ENCODE measurements at places on chromosomes 1 and 21. TPM values are rescaled to one million over a fixed set of nuclear protein-coding genes. Genes with fewer than 3 reads are reported as not detected.

Gene C1QC
- not detected for total RNA-seq

DNA sequence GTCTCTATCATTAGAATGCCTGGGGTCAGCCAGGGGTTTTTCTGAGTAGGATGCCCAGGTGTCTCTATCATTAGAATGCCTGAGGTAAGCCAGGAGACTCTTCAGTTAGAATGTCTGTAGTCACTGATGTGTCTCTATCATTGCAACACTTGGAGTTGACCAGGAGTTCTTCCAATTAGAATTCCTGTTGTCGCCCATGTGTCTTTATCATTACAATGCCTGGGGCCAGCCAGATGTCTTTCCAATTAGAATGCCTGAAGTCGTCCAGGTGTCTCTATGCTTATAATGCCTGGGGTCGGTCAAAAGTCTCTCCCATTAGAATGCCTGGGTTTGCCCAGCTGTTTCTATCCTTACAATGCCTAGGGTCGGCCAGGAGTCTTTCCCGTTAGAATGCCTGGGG lies 55.8 kb downstream of the RNF187 start:
- DNase-seq, result no peak

DNA sequence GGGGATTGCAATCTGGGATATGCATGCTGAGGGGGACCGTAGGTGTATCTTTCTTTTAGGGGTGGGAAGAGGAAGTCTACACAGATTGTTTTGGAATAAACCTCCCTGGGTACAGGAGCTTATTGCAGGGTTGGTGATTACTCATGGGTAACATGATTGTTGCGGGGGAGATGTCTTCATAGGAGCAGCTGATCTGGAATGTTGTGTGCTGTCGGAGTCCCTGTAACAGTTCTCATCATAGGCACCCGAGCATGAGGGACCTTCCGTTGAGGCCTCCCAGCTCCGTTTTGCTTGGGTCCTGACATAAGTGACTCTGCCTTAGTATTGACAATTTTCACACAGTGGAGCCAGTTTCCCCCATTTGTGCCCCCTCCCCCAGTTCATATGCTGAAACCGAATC lies 4.2 kb upstream of the PRXL2B start:
- DNase-seq, result no peak

DNA sequence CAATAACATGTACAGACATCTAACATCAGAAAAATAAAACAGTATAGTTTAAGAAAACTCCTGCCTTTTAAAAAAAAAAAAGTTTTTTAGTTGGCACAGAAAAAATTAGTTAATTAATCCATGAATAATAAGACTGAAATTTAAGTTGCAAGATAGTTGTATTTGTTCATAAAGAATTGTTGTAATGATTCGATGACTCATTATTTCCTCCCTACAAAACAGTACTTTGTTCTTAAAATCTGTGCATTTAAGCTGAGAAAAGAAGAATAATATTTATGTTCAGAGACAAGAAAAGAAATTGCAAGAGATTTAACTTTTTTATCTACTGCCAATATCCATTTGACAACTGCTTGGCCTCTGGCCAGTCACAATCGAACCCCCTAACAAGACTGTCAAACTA lies 894.7 kb downstream of the ADGRL2 start:
- DNase-seq, result no peak

DNA sequence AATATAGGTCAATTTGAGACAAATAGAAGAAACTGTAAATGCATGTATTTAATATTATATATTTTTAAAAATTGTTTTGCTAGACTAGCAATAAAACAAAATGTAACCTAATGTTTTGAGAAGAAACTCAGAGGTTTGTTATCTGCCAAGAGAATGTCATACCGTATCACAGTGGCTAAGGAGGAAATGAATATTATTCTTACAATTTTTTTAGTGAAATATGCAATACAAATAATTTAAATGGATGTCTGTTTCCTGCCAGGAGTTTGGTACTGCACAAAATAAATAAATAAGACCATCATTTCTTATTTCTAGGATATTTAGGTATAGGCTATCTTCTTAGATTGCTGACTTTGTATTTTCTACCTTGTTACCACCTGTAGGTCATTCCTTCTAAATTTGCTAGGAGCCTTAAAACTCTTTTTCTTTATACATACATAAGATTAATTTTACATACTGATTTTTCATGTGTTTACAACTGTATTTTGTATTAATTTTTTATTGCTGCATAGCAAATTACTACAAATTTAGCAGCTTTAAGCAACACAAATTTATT lies 113.6 kb downstream of the NEK7 start:
- no peak for DNase-seq

- no peak for DNase-seq
Measured at GRCh38 chr1:158839566-158839965, 8.4 kb downstream of the MNDA start.

Gene FCRL6
- total RNA-seq, result not detected

Gene BGLAP
- not detected for total RNA-seq

Gene ATP1A4
- not detected for total RNA-seq

DNA sequence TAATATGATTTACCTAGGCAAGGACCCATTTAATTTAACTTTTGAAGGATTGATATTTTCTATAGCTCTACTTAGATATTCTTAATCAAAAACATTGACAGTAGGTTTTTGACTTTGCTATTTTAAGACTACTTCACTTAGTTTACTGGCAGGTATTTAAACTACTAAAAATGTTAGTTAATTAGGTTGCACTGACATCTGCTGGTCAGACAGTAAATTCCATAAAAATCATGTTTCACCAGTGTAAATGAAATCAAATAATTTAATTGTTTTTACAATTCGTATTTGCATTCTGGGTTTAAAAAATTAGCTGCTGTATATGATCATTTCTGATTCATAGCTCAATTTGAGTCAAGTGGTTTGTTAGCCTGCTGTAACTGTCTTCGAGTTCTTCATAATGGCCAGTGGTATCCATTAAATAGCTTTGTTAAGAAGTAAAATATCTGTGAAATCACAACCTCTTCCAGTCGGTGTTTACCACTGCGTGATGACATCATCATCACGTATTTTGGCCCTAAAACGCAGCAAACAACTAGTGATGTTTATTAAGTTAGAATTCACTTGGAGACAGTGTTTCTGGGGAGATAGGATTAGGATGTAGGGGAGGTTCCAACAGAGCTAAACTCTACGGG lies 26.2 kb downstream of the EXTL2 start:
- peak; percentile 39 for DNase-seq

DNA sequence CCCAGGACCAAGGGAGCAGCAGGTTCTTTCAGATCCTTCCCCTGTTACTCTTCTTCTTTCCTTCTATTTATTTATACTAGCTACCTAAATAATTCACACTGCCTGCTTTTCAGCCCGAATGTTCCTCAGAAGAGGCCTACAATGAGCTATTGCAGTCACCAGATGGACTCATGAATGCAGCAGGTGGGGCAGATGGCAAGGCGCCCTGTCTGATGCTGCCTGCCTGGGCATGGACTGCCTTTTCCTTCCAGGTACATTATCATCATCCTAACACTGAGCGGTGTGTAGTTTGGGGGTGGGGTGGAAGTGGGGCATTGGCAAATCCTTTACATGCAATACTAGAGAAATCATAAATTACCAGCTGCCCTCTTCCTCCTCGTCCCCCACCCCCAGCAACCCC lies 17.6 kb downstream of the ESRRG start:
- DNase-seq, result peak; percentile 96

- DNase-seq, result no peak
Measured at GRCh38 chr1:198255784-198256183, 99.0 kb downstream of the NEK7 start.

- no peak for DNase-seq
Measured at GRCh38 chr1:30179942-30180543, 543.3 kb downstream of the MATN1 start.

Gene TPTE
- total RNA-seq, result not detected

GRCh38 chr1:208603721-208604120 lies 359.5 kb upstream of the PLXNA2 start:
- DNase-seq, result no peak

DNA sequence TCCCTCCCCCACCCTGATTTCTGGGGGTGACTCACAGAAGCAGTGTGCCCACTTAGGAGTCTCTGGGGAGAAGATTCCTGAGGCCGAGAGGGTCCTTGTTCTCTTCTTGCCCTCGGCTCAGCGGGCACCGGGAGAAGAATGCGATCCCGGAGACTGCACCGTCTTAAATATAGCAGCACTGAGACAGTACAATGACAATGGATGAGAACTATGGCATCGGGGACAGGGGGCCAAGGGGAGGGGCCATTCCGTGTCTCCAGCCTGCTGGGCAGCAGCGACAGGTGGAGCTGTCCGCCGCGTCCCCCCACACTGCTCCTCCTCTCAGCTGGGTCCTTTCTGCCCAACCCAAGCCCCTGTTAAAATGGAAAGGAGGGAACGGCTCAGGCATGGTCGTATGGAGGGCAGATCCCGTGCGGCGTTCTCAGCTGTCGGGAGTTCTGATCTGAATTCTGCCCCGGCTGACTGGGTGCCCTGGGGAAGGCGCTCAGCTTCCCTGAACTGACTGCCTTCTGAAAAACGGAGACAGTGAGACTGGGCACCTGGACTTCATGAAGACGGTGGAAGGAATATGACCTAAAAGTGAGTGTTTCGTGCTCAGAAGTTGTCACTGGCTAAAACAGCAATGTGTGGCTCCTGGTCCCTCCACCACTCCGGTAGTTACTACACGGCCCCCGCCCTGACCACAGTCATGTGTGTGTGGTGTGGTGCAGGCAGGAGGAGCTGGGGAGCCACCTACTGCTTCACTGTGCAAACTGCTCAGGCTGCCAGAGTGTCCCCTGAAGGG lies at the start of gene MYOM3:
MYOM3 (minus strand) TSS at position 140 of the 784 bp plus-strand sequence. CDS start 3,499 bp downstream, outside the sequence.
- peak; percentile 57 for DNase-seq

Gene SLC6A17
- 1.3 TPM for total RNA-seq

DNA sequence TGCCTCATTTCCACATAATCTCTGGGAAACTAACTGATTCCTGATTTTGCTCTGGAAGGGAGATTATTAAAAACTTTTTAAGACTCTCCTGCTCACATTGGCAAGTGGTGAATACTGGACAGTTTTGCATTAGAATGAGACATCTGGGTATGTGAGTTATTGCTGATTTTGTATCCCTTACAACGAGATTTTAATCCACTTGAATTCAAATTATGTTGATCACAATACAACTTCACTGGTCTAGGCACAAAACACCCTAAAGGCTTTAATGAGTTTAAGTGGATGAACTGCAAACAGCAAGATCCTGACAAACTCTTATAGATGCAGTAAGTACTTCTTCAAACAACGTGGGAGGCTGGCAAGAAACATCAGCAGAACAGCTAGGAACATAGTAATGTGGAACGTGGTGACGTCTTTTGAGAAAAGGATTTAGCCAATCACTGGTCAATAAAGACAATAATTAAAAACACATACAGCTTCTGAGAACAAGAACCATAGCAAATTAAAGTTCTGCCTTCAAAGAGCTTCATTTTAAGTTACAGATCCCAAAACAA lies 10.2 kb upstream of the LYPLAL1 start:
- DNase-seq, result no peak

GRCh38 chr21:26810266-26810665 lies 34.9 kb downstream of the ADAMTS1 start:
- DNase-seq, result no peak

GRCh38 chr1:18325136-18325535 lies 155.6 kb upstream of the KLHDC7A start:
- DNase-seq, result no peak

GRCh38 chr1:93612510-93612909 lies 69.1 kb downstream of the BCAR3 start:
- no peak for DNase-seq

DNA sequence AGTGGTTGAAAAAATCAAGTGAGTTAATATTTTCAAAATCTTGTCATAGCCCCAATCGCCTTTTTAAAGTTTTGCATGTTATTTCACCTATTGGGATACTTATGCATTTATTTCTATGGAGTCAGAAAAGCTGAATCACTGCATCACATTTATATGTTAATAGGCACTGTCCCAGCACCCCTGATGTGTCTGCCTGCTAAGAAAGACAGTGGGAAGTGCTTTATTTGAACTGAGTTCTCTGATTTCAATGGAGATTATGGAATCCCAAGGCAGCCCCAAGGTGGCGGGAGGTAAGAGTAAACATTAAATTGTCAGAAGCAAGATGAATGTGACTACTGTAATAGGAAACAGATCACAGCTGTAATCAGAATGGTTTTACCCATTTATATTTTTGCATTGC lies 2225.7 kb downstream of the NCAM2 start:
- no peak for DNase-seq

Gene SV2A
- total RNA-seq, result 26.9 TPM

GRCh38 chr1:64838486-64838885 lies 93.6 kb downstream of the RAVER2 start:
- DNase-seq, result no peak

DNA sequence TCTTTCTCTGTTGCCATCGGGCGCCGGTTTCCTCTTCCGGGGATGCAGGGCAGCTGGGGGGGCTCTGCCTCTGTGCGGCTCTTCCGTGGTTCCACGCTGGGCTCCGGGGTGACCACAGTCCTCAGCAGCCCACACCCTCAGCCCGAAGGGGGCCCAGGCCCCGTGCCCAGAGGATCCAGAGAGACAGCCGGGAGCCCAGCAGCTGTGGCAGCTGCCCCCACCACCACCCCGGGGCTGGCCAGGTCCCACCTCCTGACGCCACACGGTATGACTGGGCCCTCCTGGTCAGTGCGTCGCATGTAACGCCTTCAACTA lies 172.2 kb downstream of the PRDM16 start:
- no peak for DNase-seq

Gene RGL1
- total RNA-seq, result 3.4 TPM

GRCh38 chr1:2256435-2257244 lies 28.5 kb downstream of the SKI start:
- no peak for DNase-seq

- DNase-seq, result no peak
Measured at GRCh38 chr1:183546427-183546826, 43.8 kb downstream of the NCF2 start.

- no peak for DNase-seq
Measured at GRCh38 chr1:87903242-87903641, 574.6 kb downstream of the LMO4 start.

GRCh38 chr1:77545970-77546369 lies 136.5 kb downstream of the ZZZ3 start:
- DNase-seq, result no peak
